ENCODE measurements at places on chromosomes 16 and 17. TPM values are rescaled to one million over a fixed set of nuclear protein-coding genes. Genes with fewer than 3 reads are reported as not detected.

Gene TMC8
- polyA plus RNA-seq = 3.3 TPM

Gene SLC9A5
- polyA plus RNA-seq = 1.2 TPM

Gene PYDC1
- 2.1 TPM for polyA plus RNA-seq

Gene RAB11FIP4
- 0.46 TPM for polyA plus RNA-seq
